Esophagus muscularis mucosa (tissue), 4 donors: ENCODE measurements at places on chromosomes 7 and 10. TPM values are rescaled to one million over a fixed set of nuclear protein-coding genes. Genes with fewer than 3 reads are reported as not detected.

DNA sequence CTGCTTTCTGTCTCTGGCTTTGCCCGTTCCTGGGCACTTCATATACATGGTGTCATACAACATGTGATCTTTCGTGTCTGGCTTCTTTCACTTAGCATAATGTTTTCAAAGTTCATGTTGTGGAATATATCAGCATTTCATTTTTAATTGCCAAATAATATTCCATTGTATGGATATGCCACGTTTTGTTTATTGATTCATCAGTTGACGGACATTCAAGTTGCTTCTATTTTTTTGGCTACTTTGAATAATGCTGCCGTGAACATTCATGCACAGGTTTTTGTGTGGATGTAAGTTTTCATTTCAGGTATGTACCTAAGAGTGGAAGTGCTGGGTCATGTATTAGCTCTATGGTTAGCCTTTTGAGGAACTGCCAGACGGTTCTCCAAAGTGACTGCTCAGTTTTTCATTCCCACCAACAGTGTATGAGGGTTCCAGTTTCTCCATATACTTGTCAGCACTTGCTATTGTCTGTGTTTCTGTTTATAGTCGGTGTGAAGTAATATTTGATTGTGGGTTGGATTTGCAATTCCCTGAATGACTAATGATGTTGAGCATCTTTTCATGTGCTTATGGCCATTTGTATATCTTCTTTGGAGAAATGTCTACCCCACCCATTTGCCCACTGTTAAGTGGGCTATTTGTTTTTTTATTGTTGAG lies 401.4 kb upstream of the GALNT17 start:
- no peak for DNase-seq
- no peaks in the 10 kb centered on the region for H3K36me3 ChIP-seq
- peaks cover 31% of the 10 kb centered on the region for H3K4me1 ChIP-seq
- no peak overlapping the region for H3K4me3 ChIP-seq
- H3K27me3 ChIP-seq, result no peaks in the 10 kb centered on the region

GRCh38 chr10:113454341-113455061 lies 98.4 kb upstream of the HABP2 start:
- peak overlapping the region; percentile 17 for H3K4me3 ChIP-seq
- no peaks in the 10 kb centered on the region for H3K36me3 ChIP-seq
- DNase-seq, result peak; percentile 89

GRCh38 chr7:130921391-130922180 lies 187.6 kb upstream of the KLF14 start:
- H3K36me3 ChIP-seq, result peaks cover 7% of the 10 kb centered on the region
- peaks cover 69% of the 10 kb centered on the region for H3K4me1 ChIP-seq
- H3K27me3 ChIP-seq, result no peaks in the 10 kb centered on the region
- peak overlapping the region; percentile 25 for H3K4me3 ChIP-seq
- H3K27ac ChIP-seq, result peak overlapping the region; percentile 77

DNA sequence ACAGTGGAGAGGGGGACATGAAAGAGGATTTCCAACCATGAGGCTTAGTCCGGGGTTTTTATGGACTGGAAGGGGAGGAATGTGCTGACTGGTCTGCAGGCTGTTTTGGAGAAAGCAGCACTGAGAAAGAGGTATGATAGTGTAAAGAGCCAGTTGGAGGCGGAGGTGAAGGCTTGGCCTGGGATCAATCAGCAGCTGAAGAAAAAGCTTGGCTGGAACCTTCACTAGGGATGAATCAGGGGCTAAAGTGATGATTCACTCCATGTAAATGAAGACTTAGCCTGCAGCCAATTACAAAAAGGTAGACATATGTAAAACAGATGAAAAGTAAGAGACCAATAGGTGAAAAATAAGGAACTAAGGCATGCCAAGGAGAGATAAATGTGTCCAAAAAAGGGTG lies 1382.6 kb downstream of the GATA3 start:
- H3K27me3 ChIP-seq, result no peaks in the 10 kb centered on the region
- H3K36me3 ChIP-seq, result no peaks in the 10 kb centered on the region
- H3K4me3 ChIP-seq, result no peak overlapping the region
- DNase-seq, result no peak
- H3K27ac ChIP-seq, result no peak overlapping the region

GRCh38 chr10:81784111-81784597 lies 90.8 kb upstream of the NRG3 start:
- no peaks in the 10 kb centered on the region for H3K27me3 ChIP-seq
- H3K36me3 ChIP-seq, result no peaks in the 10 kb centered on the region
- H3K27ac ChIP-seq, result no peak overlapping the region
- DNase-seq, result no peak

Gene CC2D2B
- 1.6 TPM for total RNA-seq

DNA sequence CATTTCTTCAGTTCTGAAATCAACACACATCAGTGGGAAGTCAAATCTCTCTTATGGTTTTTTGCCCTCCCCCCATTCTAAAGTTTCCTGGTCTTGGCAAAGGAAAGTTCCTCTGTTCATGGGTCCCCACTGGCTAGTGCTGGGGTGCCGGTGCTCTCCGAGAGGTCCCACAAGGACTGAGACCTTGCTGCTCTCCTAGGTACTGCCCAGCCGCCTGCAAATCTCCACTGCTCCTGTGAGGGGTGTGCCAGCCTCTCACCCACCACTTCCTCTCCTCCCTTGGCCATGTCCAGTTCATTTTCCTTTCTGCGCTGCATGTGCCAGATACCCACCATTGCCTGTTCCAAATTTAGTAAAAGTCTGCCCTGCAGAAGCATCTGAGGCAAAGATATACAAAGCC lies 17.2 kb upstream of the INHBA start:
- H3K27ac ChIP-seq, result no peak overlapping the region
- no peaks in the 10 kb centered on the region for H3K27me3 ChIP-seq
- no peak for DNase-seq
- H3K4me1 ChIP-seq, result no peaks in the 10 kb centered on the region
- no peaks in the 10 kb centered on the region for H3K36me3 ChIP-seq

- H3K4me3 ChIP-seq, result no peak overlapping the region
- DNase-seq, result no peak
- no peaks in the 10 kb centered on the region for H3K27me3 ChIP-seq
- H3K4me1 ChIP-seq, result peaks cover 16% of the 10 kb centered on the region
- H3K36me3 ChIP-seq, result no peaks in the 10 kb centered on the region
Measured at GRCh38 chr10:60426425-60426824, 36.8 kb upstream of the ANK3 start.

DNA sequence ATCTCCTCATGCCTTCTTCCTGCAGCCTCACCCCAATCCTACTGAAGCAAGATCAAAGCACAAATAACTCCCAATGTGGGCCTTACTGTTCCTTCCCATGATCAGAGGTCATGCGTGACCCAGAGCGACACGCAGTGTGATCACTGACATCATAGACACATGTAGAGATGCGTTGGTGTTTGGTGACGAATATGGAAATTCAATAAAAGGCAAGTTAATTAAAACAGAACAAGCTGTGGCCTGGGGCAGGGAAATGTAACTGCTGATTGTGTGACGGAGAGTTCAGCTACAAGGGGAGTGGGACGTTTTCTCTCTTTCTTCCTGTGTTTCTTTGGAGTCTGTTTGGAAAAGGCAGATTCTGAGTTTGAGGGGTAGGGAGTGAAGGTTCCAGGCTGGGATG lies 34.8 kb upstream of the CARD11 start:
- no peaks in the 10 kb centered on the region for H3K4me1 ChIP-seq
- H3K27me3 ChIP-seq, result no peaks in the 10 kb centered on the region
- no peak overlapping the region for H3K4me3 ChIP-seq
- H3K36me3 ChIP-seq, result no peaks in the 10 kb centered on the region

DNA sequence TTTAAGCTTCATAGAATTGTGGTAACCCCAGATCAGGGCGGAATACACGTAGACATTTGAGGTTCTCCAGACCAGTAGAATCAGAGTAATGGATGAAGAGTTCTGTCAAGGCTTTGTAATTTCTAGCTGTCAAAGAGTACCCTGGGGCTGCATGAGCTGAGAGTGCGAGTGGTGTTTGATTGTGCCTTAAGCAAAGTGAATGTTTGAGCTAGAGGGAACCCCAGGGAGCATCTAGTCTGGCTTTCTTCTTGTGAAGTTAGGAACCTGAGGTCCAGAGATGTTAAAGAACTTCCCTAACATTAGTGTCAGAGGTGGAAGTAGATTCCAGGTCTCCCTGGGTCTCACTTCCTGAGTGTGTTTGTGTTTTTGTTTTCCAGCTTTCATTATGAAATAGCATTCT lies 212.3 kb upstream of the FZD1 start:
- no peaks in the 10 kb centered on the region for H3K36me3 ChIP-seq
- no peak overlapping the region for H3K4me3 ChIP-seq
- H3K4me1 ChIP-seq, result no peaks in the 10 kb centered on the region
- no peak overlapping the region for H3K27ac ChIP-seq
- DNase-seq, result no peak
- no peaks in the 10 kb centered on the region for H3K27me3 ChIP-seq

Gene ZNF518A
- total RNA-seq, result 11.6 TPM

Gene TNS3
- 34.6 TPM for total RNA-seq

GRCh38 chr7:22109761-22110160 lies 164.1 kb upstream of the CDCA7L start:
- no peak overlapping the region for H3K4me3 ChIP-seq
- H3K36me3 ChIP-seq, result no peaks in the 10 kb centered on the region
- peaks cover 17% of the 10 kb centered on the region for H3K4me1 ChIP-seq
- DNase-seq, result no peak
- H3K27ac ChIP-seq, result no peak overlapping the region
- H3K27me3 ChIP-seq, result peaks cover 7% of the 10 kb centered on the region

DNA sequence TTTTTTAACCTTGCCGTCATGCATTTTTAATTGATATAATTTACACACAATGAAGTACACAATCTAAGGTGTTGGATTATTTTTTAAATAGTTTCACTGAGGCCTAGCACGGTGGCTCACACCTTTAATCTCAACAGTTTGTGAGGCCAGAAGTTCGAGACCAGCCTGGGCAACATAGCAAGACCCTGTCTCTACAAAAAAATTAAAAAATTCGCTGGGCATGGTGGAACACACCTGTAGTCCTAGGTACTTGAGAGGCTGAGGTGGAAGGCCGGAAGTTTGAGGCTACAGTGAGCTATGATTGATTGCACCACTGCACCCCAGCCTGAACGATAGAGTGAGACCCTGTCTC lies 92.8 kb upstream of the OIT3 start:
- H3K4me3 ChIP-seq, result no peak overlapping the region
- peaks cover 18% of the 10 kb centered on the region for H3K4me1 ChIP-seq
- H3K27me3 ChIP-seq, result no peaks in the 10 kb centered on the region
- no peaks in the 10 kb centered on the region for H3K36me3 ChIP-seq
- no peak overlapping the region for H3K27ac ChIP-seq

Gene SPDYE2B
- total RNA-seq, result not detected

Gene PIK3CG
- 2.0 TPM for total RNA-seq

DNA sequence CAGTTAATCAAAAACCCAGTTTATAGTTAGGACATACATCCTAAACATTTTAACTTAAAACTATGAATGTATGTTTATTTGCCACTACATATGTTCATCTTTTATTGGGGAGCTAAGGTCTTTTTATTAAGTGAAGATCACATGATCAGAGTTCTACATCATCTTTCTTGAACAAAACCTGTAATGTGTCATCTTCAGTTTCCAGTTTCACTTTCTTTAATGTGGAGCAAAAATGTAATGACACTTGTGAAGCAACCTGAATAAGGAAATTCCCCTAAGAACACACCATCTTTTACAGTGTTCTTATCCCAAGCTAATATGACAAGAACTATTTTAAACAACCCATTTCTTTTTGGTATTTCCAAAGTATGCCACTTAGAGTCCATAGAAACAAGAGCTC lies 166.7 kb upstream of the BET1 start:
- no peak overlapping the region for H3K4me3 ChIP-seq
- H3K36me3 ChIP-seq, result no peaks in the 10 kb centered on the region
- H3K4me1 ChIP-seq, result no peaks in the 10 kb centered on the region
- no peak overlapping the region for H3K27ac ChIP-seq
- DNase-seq, result no peak

GRCh38 chr7:102047-102711 lies 90.2 kb upstream of the FAM20C start:
- no peaks in the 10 kb centered on the region for H3K27me3 ChIP-seq
- H3K36me3 ChIP-seq, result no peaks in the 10 kb centered on the region
- H3K4me3 ChIP-seq, result no peak overlapping the region
- H3K4me1 ChIP-seq, result no peaks in the 10 kb centered on the region
- no peak overlapping the region for H3K27ac ChIP-seq

GRCh38 chr7:54581511-54581910 lies 39.3 kb downstream of the VSTM2A start:
- H3K4me1 ChIP-seq, result peaks cover 5% of the 10 kb centered on the region
- no peak overlapping the region for H3K4me3 ChIP-seq
- no peaks in the 10 kb centered on the region for H3K36me3 ChIP-seq
- no peaks in the 10 kb centered on the region for H3K27me3 ChIP-seq
- H3K27ac ChIP-seq, result no peak overlapping the region
- no peak for DNase-seq

- no peaks in the 10 kb centered on the region for H3K27me3 ChIP-seq
- no peak for DNase-seq
- peaks cover 10% of the 10 kb centered on the region for H3K4me1 ChIP-seq
- H3K27ac ChIP-seq, result peak overlapping the region; percentile 20
Measured at GRCh38 chr10:24901686-24902399, 50.6 kb downstream of the PRTFDC1 start.

DNA sequence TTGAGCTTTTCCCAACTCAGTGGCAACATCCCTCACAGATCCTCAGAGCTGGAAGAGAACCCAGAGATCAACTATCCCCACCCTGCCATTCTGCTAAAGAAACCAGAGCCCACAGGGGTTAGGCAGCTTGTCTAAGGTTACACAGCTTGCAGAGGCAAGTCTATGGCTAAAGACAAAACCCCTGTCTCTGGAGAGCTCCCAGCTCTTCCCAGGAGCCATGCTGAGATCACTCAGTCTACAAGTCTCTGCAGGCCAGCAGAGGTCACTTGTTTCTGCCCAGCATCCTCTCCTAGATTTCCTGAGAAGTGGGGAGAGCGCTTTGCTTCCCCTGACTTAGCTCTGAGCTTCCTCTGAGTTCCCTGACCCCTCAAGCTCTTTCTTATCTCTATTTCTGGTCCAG lies 28.5 kb upstream of the LOXL4 start:
- DNase-seq, result no peak
- H3K36me3 ChIP-seq, result no peaks in the 10 kb centered on the region
- H3K27me3 ChIP-seq, result peaks cover 9% of the 10 kb centered on the region
- H3K4me3 ChIP-seq, result no peak overlapping the region
- peaks cover 18% of the 10 kb centered on the region for H3K4me1 ChIP-seq

DNA sequence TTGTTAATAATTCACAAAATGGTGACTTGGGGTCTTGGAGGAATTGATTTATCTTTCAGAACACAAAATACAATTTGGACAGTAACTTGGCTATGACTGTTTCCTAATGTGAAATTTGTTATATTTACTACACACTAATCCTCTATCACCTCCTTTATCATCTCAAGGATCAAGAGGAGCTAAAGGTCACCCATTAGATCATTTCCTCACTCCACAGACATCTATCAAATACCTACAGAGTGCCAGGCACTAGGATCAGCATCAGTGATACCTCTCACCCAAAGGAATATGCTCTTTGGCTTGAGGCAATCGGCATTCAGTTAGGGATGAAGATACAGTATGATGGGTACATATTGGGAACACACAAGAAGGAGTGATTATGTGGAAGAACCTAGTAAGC lies 132.1 kb downstream of the INHBA start:
- DNase-seq, result no peak
- H3K4me1 ChIP-seq, result no peaks in the 10 kb centered on the region
- H3K4me3 ChIP-seq, result no peak overlapping the region
- no peak overlapping the region for H3K27ac ChIP-seq

Gene LHFPL3
- total RNA-seq, result not detected

GRCh38 chr10:25028711-25029110 lies 12.3 kb downstream of the THNSL1 start:
- no peak overlapping the region for H3K4me3 ChIP-seq
- no peak overlapping the region for H3K27ac ChIP-seq
- H3K36me3 ChIP-seq, result no peaks in the 10 kb centered on the region
- DNase-seq, result no peak

Gene PTER
- total RNA-seq, result 9.7 TPM

GRCh38 chr10:44680764-44681163 lies 230.4 kb upstream of the TMEM72 start:
- peak; percentile 55 for DNase-seq
- no peak overlapping the region for H3K4me3 ChIP-seq
- H3K27me3 ChIP-seq, result no peaks in the 10 kb centered on the region
- no peak overlapping the region for H3K27ac ChIP-seq
- no peaks in the 10 kb centered on the region for H3K4me1 ChIP-seq
